HT-29 (cell line): ENCODE measurements at places on chromosomes 11 and 22.

GRCh38 chr11:77406396-77406795 is 67.5 kb downstream of the PAK1 start:
- no peak for DNase-seq

DNA sequence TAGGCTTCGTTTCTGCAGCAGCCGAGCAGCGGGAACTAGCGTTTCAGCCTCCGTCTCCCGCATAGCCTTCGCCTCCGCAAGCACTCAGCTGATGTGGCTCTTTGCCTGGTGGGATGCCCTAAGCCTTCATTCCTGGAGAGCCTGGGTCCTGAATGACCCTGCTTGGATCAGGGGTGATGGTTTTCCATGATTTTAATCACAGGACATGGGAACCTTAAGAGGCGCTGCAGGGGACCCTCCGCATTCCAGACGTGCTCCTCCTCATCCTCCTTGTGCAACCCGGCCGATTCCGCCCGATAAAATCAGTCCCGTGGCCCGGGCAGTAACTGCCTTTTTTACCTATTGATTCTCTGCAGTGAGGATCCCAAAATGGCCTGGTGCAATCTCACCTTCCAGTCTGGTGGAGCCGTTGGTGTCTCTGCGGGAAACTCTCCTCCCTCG is 8.2 kb downstream of the C11orf21 start:
- DNase-seq = no peak

GRCh38 chr22:46742576-46743221 is 4.6 kb upstream of the CERK start:
- DNase-seq = peak; percentile 52

DNA sequence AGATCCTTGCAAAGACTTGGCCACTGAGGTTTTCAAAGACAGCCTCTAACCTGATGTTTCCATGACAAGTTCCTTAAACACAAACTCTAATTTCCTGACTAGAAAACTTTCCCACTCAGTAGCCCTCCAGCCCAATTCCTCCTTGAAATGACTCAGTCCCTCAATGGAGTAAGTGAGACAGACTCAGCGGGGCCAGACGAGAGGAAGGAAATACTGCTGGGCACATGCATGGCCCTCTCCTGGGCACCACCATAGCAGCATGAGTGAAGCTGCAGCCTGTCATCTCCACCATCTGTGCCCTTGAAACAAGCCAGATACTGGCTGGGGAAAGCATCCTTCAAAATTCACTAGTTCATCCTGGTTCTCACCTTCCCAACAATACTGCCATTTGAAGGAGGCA is 76.2 kb upstream of the GDPD4 start:
- no peak for DNase-seq

DNA sequence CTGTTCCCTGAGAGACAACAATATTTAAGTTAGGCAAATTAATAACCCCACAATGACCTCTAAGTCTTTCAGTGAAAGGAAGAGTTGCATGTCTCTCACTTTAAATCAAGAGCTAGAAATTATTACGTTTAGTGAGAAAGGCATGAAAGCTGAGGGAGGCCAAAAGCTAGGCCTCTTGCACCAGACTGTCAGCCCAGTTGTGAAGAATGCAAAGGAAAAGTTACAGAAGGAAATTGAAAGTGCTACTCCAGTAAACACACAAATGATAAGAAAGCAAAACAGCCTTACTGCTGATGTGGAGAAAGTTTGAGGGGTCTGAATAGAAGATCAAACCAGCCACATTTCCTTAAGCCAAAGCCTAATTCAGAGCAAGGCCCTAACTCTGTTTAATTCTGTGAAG is 45.0 kb downstream of the BBOX1 start:
- DNase-seq = no peak

DNA sequence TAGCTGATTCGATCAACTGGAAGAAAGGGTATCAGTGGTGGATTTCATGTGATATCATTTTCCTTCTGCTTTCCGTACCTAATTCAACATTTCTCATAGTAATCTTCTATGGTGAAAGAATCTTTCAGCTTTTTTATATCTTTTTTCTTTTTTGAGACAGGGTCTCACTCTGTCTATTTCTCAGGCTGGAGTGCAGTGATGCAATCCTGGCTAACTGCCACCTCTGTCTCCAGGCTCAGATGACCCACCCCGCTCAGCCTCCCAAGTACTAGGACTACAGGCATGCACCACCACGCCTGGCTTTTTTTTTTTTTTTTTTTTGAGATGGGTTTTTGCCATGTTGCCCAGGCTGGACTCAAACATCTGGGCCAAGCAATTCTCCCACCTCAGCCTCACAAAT is 18.6 kb upstream of the CHORDC1 start:
- no peak for DNase-seq

- peak; percentile 9 for DNase-seq
These were observed 338.0 kb downstream of the AASDHPPT start for GRCh38 chr11:106415510-106415909.

- no peak for DNase-seq
These were observed 156.3 kb downstream of the FAT3 start for GRCh38 chr11:92380882-92381281.

GRCh38 chr22:47369020-47369419 is 606.6 kb downstream of the TBC1D22A start:
- no peak for DNase-seq

DNA sequence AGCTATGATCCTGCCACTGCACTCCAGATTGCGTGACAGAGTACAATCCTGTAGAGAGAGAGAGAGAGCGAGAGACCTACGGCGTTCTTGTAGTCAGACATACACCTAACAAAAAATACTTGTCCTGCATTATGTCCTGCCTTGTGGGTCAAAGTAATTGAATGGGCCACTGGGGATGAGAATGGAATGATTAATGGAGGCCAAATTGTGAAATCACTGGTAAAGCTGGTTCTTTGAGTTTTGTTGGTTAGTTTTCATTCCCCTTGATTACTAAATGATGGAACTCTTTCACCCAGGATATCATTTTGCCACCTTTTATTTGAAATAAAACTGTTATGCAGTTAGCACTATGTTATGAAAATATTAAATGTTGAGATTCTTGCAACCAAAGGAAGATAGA is 18.7 kb downstream of the GAS2 start:
- DNase-seq = no peak

DNA sequence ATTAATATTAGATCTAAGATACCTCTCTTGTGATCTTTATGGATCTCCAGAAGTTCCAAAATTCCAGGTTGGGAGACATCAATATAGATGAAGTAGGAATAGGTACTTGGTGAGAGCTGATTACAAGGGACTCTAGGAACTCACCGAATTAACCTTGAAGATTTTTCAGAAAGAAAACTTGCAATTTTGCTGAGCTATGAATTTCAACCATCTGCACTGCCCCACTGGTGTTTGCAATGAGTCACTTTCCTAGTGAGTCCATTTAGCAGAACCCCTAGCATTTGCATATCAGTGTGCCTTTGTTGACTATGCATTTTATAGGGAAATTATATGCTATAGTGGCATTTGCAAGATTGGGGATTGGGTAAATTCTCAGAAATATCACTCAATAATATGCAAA is 122.0 kb downstream of the CTNND1 start:
- no peak for DNase-seq

DNA sequence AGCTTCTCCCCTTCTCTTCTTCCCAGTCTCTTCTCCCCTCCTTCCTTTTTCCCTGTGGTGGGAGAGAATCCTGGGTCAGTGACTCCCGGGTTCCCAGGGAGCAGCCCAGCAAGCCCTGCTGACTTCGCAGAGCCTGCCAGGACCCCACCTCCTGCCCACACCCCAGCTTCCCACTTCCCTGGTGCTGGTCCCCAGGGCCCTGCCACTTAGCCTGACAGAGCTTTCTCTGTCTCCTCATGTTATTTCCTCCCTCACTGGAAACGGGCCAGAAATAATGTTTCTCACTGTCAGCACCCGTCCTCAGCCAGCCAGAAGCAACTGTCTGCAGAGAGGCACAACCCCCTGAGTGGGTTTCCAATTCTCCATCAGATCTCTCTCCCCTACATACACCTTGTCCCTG is 27.1 kb downstream of the C11orf96 start:
- DNase-seq = no peak

GRCh38 chr11:117610901-117611300 is 186.1 kb downstream of the DSCAML1 start:
- DNase-seq = no peak

DNA sequence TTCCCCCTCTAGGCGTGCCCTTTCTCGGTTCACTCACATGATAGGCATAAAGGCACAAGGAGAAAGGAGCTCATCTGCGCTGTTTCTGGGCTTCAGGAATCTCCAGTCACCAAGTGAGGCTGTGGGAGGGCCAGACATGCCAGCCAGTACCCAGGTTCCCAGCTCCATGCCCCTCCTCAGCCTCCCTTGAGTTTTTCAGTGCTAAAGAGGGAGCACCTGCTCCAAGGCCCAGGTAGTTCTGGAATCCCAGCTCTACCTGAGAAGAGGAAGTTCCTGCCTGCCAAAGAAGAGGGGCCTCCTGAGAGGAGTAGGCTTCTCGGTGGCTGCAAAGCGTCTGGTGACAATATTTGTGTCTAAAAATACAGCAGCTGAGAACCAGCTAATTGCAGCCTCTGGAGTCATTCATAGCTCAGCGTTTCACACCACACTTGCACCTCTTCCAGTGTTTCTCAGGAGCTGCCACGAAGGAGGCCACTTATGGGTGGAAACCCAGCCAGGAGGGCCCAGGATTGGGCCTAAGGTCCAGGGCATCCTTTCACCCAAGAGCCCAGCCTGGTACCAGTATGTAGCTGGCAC is 197.4 kb downstream of the TRIM29 start:
- DNase-seq = no peak

DNA sequence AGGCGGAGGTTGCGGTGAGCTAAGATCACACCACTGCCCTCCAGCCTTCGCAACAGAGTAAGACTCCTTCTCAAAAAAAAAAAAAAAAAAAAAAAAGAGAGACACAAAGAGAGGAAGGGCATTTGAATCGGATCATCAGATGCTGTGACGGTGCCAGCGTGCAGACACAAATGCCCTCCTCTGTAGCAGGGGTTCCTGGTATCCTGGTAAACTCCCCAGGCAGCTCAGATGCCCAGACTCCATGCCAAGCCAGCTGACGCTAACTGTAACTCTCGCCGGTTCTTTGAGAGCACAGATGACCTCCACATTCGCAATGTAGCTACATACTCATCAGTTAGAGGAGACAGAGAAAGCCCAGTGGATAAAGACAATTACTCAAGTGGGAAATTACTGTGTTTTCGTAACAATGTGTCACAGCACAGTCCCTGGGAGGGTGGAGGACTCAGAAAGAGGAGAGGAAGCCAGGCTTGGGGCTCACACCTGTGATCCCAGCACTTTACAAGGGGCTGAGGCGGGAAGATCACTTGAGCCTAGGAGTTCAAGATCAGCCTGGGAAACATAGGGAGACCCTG is 153.1 kb downstream of the BRD1 start:
- no peak for DNase-seq

DNA sequence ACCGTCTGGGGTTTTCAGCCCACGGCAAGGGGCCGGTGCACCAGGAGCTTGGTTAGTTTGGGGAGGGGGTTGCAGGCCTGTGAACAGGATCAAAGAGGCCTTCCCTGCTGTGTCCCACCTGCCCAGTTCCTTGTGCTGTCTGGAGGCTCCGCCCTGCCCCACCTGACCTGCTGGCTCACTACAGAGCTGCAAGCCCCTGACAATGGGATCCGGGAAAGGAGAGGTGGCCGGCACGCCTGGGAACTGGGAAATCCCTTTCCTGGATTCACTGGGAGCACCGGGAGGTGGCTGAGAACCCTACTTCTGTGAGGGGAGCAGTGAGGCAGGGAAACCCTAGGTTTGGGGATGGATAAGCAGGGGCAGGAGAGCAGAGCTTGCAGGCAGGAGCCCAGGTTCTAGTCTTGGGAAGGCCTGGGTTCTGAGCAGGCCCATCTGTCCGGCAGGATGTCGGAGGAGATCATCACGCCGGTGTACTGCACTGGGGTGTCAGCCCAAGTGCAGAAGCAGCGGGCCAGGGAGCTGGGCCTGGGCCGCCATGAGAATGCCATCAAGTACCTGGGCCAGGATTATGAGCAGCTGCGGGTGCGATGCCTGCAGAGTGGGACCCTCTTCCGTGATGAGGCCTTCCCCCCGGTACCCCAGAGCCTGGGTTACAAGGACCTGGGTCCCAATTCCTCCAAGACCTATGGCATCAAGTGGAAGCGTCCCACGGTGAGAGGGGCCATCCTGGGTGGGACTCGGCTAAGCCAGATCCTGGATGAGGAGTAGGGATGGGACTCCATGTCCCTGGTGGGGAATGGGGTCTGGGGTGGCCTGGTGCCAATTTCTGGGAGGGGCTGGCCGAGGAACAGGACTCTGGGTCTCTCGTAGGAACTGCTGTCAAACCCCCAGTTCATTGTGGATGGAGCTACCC is 786 bp downstream of the CAPN1 start:
- DNase-seq = peak; percentile 84

DNA sequence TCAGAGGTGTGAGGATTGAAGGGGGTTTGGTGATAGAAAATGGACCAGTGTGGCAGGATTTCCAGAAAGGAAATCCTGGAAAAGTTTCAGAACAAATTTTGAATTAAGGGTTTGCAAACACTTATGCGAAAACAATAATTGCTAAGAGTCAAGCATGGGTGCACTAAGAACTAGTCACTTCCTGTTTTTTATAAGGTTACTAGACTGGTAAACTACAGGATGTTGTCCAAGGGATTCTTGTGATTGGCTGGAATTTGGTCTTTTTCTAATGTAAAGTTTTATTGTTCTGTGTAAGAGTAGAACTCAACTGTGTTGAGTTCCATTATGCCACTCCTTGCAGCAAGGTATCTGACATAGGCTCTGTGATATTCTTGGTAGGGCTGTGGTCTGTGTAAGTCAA is 54.1 kb downstream of the LIF start:
- DNase-seq = no peak

- DNase-seq = peak; percentile 18
These were observed 74.9 kb downstream of the RPL27A start for GRCh38 chr11:8757533-8757932.

- DNase-seq = no peak
These were observed 5.1 kb downstream of the DGCR2 start for GRCh38 chr22:19117111-19117512.

DNA sequence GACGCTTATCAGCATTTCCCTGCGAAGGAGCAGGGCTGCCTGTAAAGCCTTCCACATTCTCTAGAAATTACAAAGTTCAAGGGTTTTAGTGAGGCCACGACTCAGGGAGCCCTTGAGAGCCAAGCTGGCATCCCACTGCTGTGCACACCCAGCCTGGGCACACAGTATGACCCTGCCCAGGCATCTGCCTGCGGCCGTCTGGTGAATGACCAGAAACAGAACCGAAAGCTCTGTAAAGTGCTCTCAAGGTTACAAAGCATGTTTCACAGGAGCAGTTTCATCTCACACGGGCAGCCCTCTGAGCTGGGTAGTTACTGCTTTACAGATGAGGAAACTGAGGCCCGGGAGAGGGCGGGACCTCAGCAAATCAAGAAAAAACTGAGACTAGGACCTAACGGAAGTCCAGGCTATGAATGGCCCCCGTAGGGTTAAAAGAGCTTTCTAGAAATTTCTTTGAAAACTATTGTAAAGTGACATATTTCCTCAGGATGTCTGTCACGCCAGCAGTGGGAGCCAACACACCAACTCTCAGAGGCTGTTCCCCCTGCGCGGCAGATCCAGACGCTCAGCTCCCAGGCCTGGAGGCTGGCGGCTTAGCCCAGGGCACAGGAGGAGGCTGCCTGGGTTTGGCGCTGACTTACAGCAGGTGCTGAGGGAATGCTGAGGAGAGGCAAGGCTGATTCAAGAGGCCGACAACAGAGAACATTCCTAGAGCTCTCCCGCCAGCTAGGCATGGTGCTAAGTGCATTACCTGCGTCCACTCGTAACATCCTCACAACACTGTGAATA is 7.7 kb upstream of the TCF20 start:
- peak; percentile 61 for DNase-seq
